ENCODE measurements at places on chromosomes 6 and 20.

- no peak for DNase-seq
Measured at GRCh38 chr6:116456106-116456505, 5.1 kb upstream of the CALHM6 start.

GRCh38 chr6:44831002-44831610 is 443.6 kb downstream of the CDC5L start:
- no peak for DNase-seq

DNA sequence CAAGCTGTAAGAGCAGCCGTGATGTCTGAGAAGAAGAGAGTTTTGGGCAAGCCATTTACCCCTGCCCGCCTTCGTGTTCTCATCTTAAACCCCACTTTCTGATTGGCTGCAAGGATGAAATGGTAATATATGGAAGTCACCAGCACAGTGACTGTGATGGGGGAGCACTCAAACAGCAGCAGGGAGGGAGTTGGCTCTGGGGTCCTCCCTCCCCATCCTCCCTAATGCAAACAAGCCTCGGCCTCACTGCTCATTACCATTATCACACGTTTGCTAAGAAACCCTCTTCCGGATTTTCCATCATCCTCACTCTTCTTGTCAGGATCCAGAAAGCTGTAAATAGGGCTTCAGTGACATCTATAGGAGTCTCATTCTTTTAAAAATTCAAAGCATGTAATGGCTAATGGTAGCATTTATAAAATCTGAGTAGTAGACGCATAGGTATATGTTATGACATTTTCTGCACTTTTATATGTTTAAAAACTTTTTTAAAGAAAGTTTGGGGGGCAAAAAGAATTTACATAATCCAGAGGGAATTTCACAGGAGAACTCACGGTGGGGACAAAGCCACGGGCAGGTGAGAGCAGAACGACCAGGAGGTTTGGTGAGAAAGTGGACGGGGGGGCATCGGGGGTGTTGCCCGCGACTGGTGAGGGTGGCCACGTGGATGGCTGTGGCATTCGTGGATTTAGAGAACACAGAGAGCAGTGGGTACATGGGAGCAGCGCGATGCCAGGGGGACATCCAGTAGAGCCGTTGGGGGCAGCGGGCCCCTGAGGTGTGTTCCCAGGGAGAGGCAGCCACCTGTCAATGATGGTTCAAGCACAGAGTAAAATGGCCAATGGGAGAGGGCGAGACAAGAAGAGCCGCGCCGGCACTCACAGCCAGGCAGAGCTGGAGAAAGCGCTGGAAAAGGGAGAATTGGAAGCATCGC is 29.6 kb downstream of the SUMO4 start:
- peak; percentile 46 for DNase-seq

- DNase-seq = no peak
Measured at GRCh38 chr6:1124885-1125284, 187.0 kb upstream of the FOXQ1 start.

DNA sequence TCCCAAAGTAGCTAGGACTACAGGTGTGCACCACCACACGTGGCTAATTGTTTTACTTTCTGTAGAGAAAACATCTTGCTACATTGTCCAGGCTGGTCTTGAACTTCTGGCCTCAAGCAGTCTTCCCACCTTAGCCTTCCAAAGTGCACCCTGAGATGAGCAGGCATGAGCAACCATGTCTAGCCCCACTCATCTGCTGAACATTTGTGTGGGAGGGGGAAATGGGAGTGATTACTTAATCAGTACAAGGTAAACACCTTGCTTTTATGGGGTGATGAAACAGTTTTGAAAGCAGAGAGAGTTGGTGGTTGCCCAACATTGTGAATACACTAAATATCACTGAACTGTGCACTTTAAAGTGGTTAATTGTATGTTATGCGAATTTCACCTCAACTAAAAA is 5.3 kb downstream of the APMAP start:
- DNase-seq = no peak

GRCh38 chr20:35454881-35455609 is at the start of gene CEP250:
CEP250 (plus strand) TSS chr20:35455598; CDS start chr20:35462368, 6,770 bp downstream.
- peak; percentile 93 for DNase-seq

- DNase-seq = no peak
Measured at GRCh38 chr6:111220383-111221031, 133.2 kb downstream of the SLC16A10 start.

DNA sequence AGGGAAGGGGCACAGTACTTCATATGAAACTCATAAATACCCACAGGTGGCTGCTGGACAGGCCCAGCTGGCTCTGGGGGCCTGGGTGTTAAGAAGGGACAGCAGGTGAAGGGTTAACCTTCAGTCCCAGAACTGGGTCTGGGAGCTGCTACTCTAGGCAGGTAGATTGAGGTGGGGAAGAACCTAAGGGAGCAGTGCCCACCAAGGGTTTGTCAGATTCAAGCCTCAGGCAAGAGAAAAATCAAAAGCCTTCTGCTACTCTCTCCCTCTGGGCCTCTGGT is 5.6 kb downstream of the RPL10A start:
- DNase-seq = no peak

DNA sequence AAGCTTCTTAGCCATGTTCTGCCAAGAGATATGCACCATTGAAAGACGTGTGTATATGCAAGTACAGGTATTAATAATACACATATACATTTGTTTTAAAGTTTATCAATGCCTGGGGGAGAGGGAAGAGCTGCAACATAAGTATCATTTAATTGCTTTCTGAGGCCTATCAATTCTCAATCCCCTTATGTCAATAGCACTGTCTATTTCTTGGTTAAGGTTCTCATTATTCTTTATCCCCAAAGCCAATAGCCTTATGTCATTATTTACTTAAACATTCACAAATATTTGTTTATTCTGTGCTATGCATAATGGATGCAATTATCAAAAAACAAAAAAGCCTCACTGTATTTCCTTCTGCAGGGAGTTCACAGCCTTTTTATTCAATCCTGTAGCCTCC is 350.3 kb upstream of the KCNQ5 start:
- DNase-seq = no peak
